ENCODE measurements at places on chromosomes 12 and 14. TPM values are rescaled to one million over a fixed set of nuclear protein-coding genes. Genes with fewer than 3 reads are reported as not detected.

FAIM2 gene
- polyA plus RNA-seq = 5.6 TPM

TSPAN8 gene
- polyA plus RNA-seq = 35.1 TPM

PMCH gene
- polyA plus RNA-seq = 0.45 TPM

CPNE6 gene
- not detected for polyA plus RNA-seq

SLC6A12 gene
- polyA plus RNA-seq = 19.5 TPM

GLS2 gene
- polyA plus RNA-seq = 1.6 TPM

STXBP6 gene
- polyA plus RNA-seq = 8.4 TPM

TAS2R46 gene
- polyA plus RNA-seq = not detected

SPPL3 gene
- 76.5 TPM for polyA plus RNA-seq

KRT72 gene
- not detected for polyA plus RNA-seq

MLF2 gene
- polyA plus RNA-seq = 194 TPM

ATF1 gene
- 43.7 TPM for polyA plus RNA-seq

NAB2 gene
- 53.9 TPM for polyA plus RNA-seq

CCND2 gene
- polyA plus RNA-seq = 57.9 TPM

ARMH4 gene
- polyA plus RNA-seq = 72.1 TPM

SMIM41 gene
- 0.34 TPM for polyA plus RNA-seq

SERPINA5 gene
- polyA plus RNA-seq = 10.1 TPM

RNASE7 gene
- 0.79 TPM for polyA plus RNA-seq

SPIC gene
- not detected for polyA plus RNA-seq

DNA sequence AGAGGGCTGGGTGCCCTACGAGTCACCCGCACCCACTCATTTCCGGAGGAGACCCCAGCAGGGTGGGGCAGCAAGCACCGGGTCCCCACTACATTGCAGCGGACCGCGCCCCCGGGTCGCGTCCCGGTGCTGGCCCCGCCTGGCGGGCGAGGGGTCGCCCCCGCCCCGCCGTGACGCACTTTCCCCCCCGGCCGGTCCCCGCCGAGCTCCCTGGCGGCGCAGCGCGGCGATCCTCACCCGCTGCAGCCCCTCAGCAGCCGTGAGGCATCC, 106.1 kb downstream of the PRICKLE1 start:
- peak; percentile 59 for DNase-seq

DNA sequence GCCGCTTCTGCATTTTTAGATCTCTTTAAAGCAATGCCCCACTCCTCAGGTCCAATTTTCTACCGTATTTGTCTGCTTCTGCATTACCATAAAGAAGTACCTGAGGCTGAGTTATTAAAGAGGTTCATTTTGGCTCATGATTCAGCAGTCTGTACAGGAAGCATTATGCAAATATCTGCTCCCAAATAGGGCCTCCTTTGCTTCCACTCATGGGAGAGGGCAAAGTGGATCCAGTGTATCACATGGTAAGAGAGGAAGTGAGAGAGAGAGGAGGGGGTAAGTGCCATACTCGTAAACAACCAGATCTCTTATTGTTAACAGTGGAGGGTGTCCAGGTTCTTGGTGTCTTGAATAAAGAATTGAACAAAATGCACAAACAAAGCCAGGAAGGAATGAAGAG, 316.1 kb upstream of the SEL1L start:
- DNase-seq = no peak

- DNase-seq = no peak
Measured at GRCh38 chr12:94700662-94701061, 50.3 kb upstream of the TMCC3 start.

- no peak for DNase-seq
Measured at GRCh38 chr12:97046901-97047300, 139.8 kb downstream of the NEDD1 start.

GRCh38 chr12:92242907-92243306, 97.3 kb upstream of the BTG1 start:
- no peak for DNase-seq

GRCh38 chr14:22540811-22541360, 48.1 kb downstream of the DAD1 start:
- DNase-seq = no peak

- no peak for DNase-seq
Measured at GRCh38 chr14:104806625-104807465, 5.9 kb downstream of the ZBTB42 start.

- DNase-seq = no peak
Measured at GRCh38 chr12:93748672-93749383, 71.7 kb downstream of the CRADD start.

GRCh38 chr14:84017495-84017894, 1512.4 kb upstream of the FLRT2 start:
- DNase-seq = no peak

- no peak for DNase-seq
Measured at GRCh38 chr12:103181366-103182152, 224.1 kb downstream of the ASCL1 start.

DNA sequence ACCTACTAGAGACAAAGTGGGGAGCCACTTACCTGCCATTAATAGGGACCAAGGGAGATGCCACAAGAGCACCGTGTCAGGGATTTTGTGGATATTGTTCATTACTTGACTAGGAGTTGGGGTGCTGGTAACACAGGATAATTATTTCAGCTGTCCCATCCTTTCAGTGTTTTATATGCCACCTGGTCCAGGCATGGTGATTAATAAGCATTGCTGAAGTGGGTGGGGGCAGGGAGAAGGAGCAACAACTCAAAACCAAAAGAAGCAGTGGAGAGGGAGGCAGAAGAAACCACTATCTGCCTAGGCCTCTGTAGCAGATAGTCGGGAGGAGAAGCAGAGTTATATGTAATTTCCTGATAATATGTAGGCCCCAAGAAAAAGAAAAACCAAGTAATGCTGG, 184.6 kb downstream of the NPAS3 start:
- DNase-seq = no peak

DNA sequence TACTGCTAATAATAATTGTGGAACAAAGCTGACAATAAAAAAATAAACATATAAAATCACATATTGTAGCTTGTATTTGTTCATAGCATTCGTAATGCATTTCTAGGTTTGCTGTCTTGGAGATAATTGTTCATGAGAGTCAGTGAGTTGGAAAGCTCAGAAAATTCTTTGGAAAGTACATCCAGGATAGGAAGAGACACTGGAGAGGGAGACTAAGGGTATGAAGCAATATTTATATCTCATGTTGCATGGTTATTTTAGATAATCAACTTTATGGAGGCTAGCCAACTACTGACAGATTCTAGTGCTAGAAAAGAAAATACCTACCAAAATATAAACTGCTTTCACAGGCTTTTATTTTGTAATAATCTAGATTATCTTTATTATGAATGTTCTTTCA, 1095.2 kb downstream of the FSCB start:
- no peak for DNase-seq

DNA sequence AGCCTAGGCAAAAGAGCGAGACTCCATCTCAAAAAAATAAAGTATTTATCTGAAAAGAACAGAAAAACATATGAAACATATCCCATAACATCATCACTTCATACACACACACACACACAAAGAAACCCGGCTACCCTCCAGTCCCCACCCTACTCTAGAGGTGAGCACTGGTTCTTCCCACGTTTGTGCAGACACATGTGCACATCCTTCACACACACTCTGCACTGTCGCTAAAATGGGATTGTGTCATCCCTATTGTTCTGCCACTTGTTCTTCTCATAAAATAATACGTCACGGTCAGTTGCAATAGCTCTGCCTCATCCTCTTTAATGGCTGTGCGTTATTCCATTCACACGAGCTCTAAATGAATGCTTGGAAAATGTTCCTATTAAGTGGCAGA, 85.9 kb upstream of the ANO2 start:
- DNase-seq = no peak

- DNase-seq = no peak
Measured at GRCh38 chr14:71141701-71142374, 234.6 kb downstream of the PCNX1 start.

GRCh38 chr14:75295061-75295461, 16.4 kb downstream of the FOS start:
- DNase-seq = no peak

GRCh38 chr12:117105902-117106301, 6.7 kb upstream of the TESC start:
- DNase-seq = no peak

GRCh38 chr12:2169940-2170339, 117.2 kb downstream of the CACNA1C start:
- DNase-seq = no peak

DNA sequence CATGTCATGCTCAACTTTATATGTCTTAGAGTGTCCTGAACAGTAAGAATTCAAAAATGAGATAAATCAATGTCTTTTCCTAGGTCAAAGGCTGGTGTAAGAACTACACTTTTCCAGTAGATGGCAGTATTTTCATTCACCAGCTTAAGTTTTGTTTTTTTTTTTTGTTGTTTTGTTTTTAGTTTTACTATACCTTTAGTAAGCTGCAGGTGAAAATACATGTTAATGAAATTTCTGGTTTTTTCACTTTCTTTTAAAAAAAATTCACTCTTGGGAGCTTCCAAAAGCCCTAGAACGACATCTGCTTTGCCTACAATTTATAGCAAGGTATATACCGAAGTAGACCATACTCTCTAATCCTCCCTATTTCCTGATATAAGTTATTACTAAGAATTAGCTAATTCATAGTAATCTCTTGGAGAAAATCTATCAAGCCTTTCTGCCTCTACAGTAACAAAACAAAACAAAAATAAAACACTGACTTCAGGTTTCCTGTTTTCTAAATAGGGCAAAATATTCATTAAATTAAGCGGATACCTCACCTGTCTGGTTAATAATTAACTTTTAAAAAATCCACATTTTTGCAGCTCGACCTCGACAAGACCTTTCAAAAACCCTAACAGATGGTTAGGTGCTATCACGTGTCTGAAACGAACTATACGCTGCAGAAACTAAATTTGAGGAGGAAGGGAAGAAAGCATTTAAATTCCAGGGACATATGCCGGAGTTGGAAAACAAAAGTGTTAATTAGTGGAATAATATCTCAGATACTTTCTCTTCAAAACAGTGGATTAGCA, 2.7 kb upstream of the SAMD4A start:
- peak; percentile 29 for DNase-seq

- no peak for DNase-seq
Measured at GRCh38 chr12:53752621-53753020, 842 bp upstream of the CISTR start.

- DNase-seq = peak; percentile 47
Measured at GRCh38 chr12:39619660-39620433, at the start of gene ABCD2. TSS of gene ABCD2 (minus strand) at chr12:39619803. CDS start at chr12:39619615, 188 bp downstream.

DNA sequence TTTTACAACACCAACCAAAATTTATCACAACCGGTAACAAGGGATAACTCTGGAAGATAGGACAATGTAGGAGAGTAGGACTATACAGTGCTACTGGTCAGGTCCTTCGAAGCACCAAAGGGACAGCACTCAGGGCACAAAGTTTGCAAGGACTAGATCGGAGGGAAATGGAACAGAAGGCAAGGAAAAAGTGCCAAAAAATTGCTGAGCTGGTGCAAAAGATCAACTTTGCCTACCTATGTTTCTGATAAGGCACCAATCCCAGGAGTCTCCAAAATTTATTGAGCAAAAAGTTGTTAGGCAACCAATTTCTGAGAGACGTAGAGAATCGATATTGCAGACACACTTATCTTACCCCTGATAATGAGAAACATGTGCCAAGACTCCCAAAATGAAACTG, 160.0 kb upstream of the PLEKHA5 start:
- DNase-seq = no peak

GRCh38 chr14:72141084-72141483, 208.9 kb downstream of the RGS6 start:
- no peak for DNase-seq

DNA sequence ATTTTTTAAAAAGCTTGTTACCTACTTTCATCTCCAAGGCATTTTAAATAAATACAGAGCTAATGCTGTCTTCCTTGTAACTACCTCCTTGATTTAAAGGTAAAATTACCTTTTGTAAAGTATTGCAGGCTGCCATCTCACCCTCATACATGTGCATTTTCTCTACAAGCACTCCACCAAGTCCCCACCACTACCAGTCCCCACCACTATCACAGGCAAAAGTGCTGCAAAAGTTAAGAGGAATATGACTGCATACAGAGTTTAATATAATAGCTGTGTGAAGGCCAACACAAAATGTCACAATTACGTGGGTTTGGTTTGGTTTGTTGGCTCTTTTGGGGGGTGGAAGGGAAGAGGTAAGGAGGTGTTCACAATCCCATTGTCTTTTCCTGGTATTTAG, 9.6 kb downstream of the SIX1 start:
- DNase-seq = no peak

GRCh38 chr12:88238406-88238805, 96.3 kb downstream of the TMTC3 start:
- no peak for DNase-seq

- no peak for DNase-seq
Measured at GRCh38 chr14:20388159-20388558, 25.1 kb downstream of the TEP1 start.

GRCh38 chr14:92937051-92937937, 14.3 kb downstream of the CHGA start:
- no peak for DNase-seq

- no peak for DNase-seq
Measured at GRCh38 chr12:62839869-62840660, 94.9 kb downstream of the PPM1H start.

DNA sequence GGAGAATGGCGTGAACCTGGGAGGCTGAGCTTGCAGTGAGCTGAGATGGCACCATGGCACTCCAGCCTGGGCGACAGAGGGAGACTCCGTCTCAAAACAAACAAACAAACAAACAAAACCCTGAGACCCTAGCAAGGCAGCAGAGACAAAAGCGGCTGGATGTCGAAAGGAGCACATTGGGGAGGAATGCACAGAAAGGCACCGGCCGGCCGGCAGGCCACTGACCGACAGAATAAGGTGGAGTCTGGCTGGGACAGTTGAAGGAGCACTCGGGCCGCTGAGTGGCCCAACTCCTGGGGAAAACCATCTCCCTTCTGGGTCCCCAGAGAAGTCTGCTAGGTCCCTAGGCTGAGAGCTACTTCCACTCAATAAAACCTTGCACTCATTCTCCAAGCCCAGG, 256.2 kb downstream of the KIF21A start:
- no peak for DNase-seq

DNA sequence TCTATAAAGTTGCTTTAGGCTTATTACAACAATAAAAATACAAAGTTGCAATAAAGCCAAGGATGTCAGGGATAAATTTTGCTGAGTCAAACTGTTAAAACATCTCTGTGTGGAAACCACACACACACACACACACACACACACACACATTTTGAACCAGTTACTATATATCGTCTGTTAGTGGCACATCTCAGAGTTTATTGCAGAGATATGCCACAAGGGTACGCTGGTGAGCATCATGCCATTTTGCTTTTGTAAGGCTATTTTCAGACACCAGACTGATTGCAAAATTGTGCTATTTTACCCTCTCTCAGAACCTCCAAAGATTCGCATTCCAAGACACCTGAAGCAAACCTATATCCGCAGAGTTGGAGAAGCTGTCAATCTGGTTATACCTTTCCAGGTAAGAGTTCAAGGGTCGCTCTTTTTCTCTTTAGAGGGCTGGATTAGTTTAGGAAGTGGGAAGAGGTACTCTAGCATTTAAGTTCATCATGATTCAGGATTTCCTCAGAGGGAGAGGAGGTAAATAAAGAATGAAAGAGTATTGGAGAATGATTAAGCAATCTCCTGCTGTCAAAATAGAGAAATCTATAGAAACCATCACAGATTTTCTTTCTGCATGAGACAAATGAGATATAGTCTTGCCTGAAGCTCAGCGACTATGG, 27.3 kb upstream of the CHPT1 start:
- DNase-seq = no peak

- DNase-seq = no peak
Measured at GRCh38 chr12:121789233-121789781, 4.2 kb downstream of the RHOF start.

GRCh38 chr14:101236496-101237251, 324.6 kb upstream of the DIO3 start:
- no peak for DNase-seq
